Activated CD8-positive, alpha-beta T cell treated with anti-CD3 and anti-CD28 coated beads for 36 hours (primary cell): ENCODE measurements at places on chromosomes 3 and 15. TPM values are rescaled to one million over a fixed set of nuclear protein-coding genes. Genes with fewer than 3 reads are reported as not detected.

The TIMP4 gene
- total RNA-seq: not detected

The FOXL2NB gene
- total RNA-seq: not detected

The FGF7 gene
- not detected for total RNA-seq

The P2RY13 gene
- total RNA-seq: not detected

The IREB2 gene
- 68.2 TPM for total RNA-seq

The NSUN3 gene
- total RNA-seq: 15.5 TPM

- peaks cover 19% of the 10 kb centered on the region for H3K27me3 ChIP-seq
- H3K4me3 ChIP-seq: no peak overlapping the region
- peak overlapping the region; percentile 31 for H3K27ac ChIP-seq
- H3K36me3 ChIP-seq: no peaks in the 10 kb centered on the region
- peaks cover 12% of the 10 kb centered on the region for H3K4me1 ChIP-seq
Observed at GRCh38 chr3:11140030-11140712, 14.1 kb upstream of the HRH1 start.

DNA sequence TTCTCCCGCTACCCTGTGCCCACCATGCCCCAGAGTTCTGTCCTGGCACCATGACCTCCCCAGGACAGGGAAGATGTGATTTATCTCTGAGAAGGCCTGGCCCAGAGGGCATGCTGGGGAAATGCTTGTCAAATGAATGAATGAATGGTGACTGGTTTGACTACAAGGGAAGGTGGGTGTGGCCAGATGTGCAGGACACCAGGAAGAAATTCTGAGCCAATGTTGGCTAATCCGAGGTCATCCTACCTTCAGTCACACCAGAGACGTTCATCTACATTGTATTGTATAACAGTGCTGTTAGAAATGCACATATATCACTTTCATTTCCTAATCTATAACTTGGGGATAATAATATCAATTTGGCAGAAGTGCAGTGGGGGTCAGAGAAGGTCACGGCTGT is 138.4 kb downstream of the FAM43A start:
- DNase-seq: no peak
- H3K27me3 ChIP-seq: no peaks in the 10 kb centered on the region
- no peaks in the 10 kb centered on the region for H3K4me1 ChIP-seq
- no peaks in the 10 kb centered on the region for H3K36me3 ChIP-seq
- no peak overlapping the region for H3K27ac ChIP-seq
- no peak overlapping the region for H3K4me3 ChIP-seq

DNA sequence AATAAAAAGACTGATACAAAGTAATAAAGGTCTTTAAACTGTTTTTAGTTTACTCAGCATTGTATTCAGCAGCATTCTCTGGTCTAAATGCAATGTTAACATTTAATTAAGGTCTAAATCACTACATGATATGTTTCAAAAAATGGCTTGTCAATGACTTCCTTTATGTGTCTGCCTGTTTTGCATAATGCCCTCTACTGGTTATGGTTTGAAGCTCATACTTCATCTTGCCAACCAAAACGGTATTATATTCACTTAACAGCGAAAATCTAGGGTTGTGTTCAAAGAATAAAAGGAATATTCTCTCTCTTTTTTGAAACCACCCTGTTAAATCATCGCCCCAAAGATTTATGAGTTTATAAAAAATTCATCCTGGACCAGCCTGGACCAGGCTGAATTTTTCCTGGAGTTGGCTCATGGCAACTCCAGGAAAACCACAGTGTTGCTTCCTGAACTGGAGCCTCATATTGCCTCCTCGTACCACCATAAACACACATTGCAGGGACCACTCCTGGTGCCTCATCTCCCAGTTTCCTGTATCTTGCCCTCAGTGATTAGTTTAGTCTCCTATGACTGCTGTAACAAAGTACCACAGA is 6.7 kb upstream of the NCEH1 start:
- no peak for DNase-seq
- H3K36me3 ChIP-seq: no peaks in the 10 kb centered on the region
- no peaks in the 10 kb centered on the region for H3K4me1 ChIP-seq

DNA sequence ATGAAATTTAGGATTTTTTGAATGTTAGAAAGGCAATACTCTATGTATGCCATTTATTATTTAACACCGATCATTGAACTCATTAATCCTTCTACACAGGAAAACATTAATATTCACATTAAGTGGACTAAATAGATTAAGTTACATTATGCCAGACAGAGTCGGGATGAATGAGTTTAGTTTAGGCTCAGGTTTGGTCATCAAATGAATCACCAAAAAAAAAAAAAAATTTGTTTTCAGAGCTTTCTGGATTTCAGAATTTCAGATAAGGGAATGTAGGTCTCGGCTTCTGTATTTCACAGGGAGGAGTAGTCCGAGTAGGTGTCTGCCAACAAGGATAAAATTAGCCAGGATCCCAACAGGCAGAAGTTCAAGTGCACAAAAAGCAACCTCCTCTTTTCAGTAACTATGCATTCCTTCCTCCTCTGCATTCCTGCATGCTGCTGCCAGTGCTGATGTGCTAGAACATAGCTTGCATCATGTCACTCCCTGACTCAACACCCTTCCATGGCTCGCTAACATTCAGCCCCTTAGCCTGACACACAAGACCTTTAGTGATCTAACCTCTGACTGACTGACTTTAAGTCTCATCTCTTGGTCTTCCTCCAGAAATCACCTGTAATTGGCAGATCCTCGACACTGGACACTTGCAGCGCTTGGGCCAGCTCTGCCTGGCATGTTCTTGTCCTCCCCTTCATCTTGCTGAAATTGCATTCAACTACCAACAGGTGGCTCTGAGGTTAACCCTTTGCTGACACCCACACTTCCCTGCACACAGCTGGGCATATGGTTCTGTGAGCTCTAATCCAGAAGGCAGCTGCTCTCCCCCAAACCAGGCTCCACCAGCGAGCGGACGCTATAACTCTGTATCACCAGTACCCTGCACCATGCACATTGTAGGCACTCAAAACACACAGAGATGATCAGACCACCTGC is 145.4 kb upstream of the PROK2 start:
- H3K36me3 ChIP-seq: no peaks in the 10 kb centered on the region
- H3K4me3 ChIP-seq: no peak overlapping the region
- no peak overlapping the region for H3K27ac ChIP-seq
- H3K4me1 ChIP-seq: peaks cover 3% of the 10 kb centered on the region

- peaks cover 2% of the 10 kb centered on the region for H3K27me3 ChIP-seq
- H3K27ac ChIP-seq: no peak overlapping the region
- no peaks in the 10 kb centered on the region for H3K4me1 ChIP-seq
- DNase-seq: no peak
Observed at GRCh38 chr3:19346759-19347158, 198.4 kb downstream of the KCNH8 start.

- peaks cover 14% of the 10 kb centered on the region for H3K4me1 ChIP-seq
- no peaks in the 10 kb centered on the region for H3K27me3 ChIP-seq
- no peak overlapping the region for H3K4me3 ChIP-seq
- DNase-seq: no peak
- peaks cover 20% of the 10 kb centered on the region for H3K36me3 ChIP-seq
- H3K27ac ChIP-seq: no peak overlapping the region
Observed at GRCh38 chr15:40959331-40960141, 6.3 kb downstream of the CHAC1 start.

DNA sequence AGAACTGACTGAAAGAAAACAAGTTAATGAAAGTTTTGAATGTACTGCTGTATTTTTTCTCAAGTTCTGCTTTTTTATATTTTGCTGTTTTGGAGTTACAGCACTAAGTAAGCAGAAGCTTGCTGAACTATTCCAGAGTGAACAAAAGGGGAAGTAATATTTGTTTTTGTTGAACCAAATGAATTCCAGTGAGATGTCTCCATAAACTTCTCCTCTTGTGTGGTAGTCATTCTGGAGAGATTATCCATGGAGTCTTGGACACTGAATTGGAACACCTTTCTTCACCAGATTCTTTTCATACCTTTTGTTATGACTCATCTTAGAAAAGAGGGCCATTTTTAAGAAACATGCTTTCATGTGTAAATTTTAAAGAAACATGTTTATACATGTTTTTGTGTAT is 8.8 kb downstream of the ANKUB1 start:
- H3K36me3 ChIP-seq: no peaks in the 10 kb centered on the region
- no peak overlapping the region for H3K27ac ChIP-seq
- H3K4me1 ChIP-seq: no peaks in the 10 kb centered on the region
- H3K27me3 ChIP-seq: peaks cover 7% of the 10 kb centered on the region
- DNase-seq: no peak

GRCh38 chr3:105274958-105275357 is 91.8 kb upstream of the ALCAM start:
- H3K4me3 ChIP-seq: no peak overlapping the region
- H3K27ac ChIP-seq: no peak overlapping the region
- no peak for DNase-seq
- H3K4me1 ChIP-seq: no peaks in the 10 kb centered on the region

GRCh38 chr15:74873756-74874424 is 725 bp upstream of the SCAMP2 start:
- peaks cover 33% of the 10 kb centered on the region for H3K4me1 ChIP-seq
- peaks cover 11% of the 10 kb centered on the region for H3K36me3 ChIP-seq
- H3K27ac ChIP-seq: peak overlapping the region; percentile 84
- peak overlapping the region; percentile 95 for H3K4me3 ChIP-seq
- no peaks in the 10 kb centered on the region for H3K27me3 ChIP-seq

- no peak for DNase-seq
- H3K27me3 ChIP-seq: peaks cover 2% of the 10 kb centered on the region
- H3K27ac ChIP-seq: no peak overlapping the region
- H3K4me1 ChIP-seq: no peaks in the 10 kb centered on the region
Observed at GRCh38 chr3:39752019-39752637, 57.3 kb upstream of the MYRIP start.

DNA sequence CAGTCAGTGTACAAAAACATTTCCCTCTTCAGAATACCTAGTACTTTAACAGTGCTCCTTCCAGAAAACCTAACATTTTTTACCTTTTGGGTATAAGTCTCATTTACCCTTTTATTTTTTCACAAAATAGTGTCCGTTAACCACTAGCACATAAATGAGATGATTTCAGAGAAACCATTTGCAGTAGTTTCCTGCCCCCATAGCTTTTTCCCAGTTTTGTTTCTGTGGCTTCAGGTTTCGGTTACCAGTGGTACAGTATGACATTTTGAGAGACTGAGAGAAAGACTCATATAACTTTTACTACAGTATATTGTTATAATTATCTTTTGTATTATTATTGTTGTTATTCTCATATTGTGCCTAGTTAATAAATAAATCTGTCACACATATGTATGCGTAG is 6.2 kb upstream of the RBMS3 start:
- H3K4me1 ChIP-seq: peaks cover 4% of the 10 kb centered on the region
- peak; percentile 3 for DNase-seq
- H3K36me3 ChIP-seq: no peaks in the 10 kb centered on the region
- H3K27me3 ChIP-seq: no peaks in the 10 kb centered on the region
- H3K4me3 ChIP-seq: no peak overlapping the region
- H3K27ac ChIP-seq: peak overlapping the region; percentile 25

DNA sequence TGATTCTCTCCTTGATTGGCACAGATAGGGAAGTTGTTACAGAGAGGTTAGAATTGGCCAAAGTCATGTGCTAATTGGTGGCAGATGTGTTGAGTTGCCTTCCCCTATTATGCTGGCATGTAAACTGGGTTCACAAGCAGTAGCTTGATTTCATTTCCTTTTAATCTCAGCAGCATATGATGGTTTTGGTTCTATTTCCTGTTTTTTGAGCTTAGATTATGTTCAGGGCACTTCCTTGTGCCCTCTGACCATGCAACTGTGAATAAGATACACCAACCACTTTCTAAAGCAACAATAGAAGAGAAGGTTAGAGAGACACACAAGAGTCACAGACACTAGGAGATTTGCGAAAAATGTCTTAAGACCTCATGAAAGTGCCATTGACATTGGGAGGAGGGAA is 16.5 kb downstream of the HPS3 start:
- DNase-seq: no peak
- H3K27me3 ChIP-seq: no peaks in the 10 kb centered on the region
- H3K4me3 ChIP-seq: no peak overlapping the region
- peaks cover 32% of the 10 kb centered on the region for H3K36me3 ChIP-seq

GRCh38 chr3:97125902-97126499 is 311.6 kb downstream of the EPHA6 start:
- DNase-seq: no peak
- no peak overlapping the region for H3K27ac ChIP-seq
- no peaks in the 10 kb centered on the region for H3K36me3 ChIP-seq
- no peaks in the 10 kb centered on the region for H3K4me1 ChIP-seq

- no peaks in the 10 kb centered on the region for H3K27me3 ChIP-seq
- peaks cover 4% of the 10 kb centered on the region for H3K36me3 ChIP-seq
- no peak overlapping the region for H3K4me3 ChIP-seq
- H3K27ac ChIP-seq: no peak overlapping the region
Observed at GRCh38 chr3:50324351-50325112, 2.0 kb upstream of the HYAL2 start.

- H3K36me3 ChIP-seq: no peaks in the 10 kb centered on the region
- DNase-seq: no peak
- H3K4me3 ChIP-seq: no peak overlapping the region
- no peaks in the 10 kb centered on the region for H3K27me3 ChIP-seq
- peaks cover 27% of the 10 kb centered on the region for H3K4me1 ChIP-seq
- H3K27ac ChIP-seq: no peak overlapping the region
Observed at GRCh38 chr3:188754267-188754666, 417.5 kb upstream of the TPRG1 start.

DNA sequence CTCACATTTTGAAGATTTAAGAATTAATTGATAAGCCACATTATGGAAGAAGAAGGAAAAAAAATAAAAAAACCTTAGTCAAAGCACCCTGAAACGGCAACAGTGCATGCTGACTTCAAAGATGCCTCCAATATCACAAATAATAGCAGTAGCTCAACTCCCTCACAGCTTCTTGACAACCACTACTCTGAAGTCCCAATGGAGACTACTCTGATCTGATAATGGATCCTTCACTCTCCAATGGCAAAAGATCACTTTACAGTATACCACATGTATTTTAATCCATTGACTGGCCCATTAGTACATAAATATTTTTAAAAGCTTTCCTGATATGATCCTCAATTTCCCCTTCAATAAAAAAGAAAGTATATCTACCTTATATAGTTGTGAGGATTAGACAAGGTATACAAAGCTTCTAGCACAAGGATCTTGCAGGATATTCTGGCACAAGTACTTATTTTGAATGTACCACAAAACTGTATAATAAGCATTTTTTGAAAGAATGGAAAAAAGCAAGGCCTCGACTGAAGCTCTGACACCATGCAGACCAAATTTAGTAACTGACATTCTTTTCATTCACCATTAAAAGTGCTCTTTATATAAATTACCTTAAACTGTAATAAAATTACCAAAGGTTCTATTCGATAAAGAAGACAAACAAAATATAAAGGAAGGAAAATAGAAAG is 91.9 kb downstream of the PEAK1 start:
- no peaks in the 10 kb centered on the region for H3K27me3 ChIP-seq
- H3K27ac ChIP-seq: no peak overlapping the region
- H3K4me3 ChIP-seq: no peak overlapping the region

DNA sequence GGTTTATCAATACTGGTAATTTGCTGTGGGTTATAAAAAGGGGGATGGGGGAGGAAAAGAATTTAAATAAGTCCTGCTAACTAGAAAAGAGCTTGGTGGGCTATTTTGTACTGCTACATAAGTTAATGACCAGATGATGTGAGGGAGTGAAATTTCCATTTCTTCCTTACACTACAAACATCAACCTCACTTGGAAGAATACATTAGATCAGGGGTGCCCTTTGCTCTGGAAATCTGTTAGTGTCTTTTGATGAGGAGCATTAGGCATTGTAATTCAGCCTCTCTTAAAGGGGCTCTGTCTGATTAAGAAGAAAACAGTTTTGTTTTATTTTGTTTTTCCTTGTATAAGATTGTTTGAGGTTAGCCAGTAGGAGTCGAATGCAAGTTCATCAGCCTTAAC is 576.4 kb upstream of the TBL1XR1 start:
- H3K27ac ChIP-seq: no peak overlapping the region
- H3K4me3 ChIP-seq: no peak overlapping the region
- no peaks in the 10 kb centered on the region for H3K27me3 ChIP-seq
- peaks cover 11% of the 10 kb centered on the region for H3K4me1 ChIP-seq
- no peaks in the 10 kb centered on the region for H3K36me3 ChIP-seq
